OCI-LY7 (cell line): ENCODE measurements at places on chromosomes 6 and 20.

DNA sequence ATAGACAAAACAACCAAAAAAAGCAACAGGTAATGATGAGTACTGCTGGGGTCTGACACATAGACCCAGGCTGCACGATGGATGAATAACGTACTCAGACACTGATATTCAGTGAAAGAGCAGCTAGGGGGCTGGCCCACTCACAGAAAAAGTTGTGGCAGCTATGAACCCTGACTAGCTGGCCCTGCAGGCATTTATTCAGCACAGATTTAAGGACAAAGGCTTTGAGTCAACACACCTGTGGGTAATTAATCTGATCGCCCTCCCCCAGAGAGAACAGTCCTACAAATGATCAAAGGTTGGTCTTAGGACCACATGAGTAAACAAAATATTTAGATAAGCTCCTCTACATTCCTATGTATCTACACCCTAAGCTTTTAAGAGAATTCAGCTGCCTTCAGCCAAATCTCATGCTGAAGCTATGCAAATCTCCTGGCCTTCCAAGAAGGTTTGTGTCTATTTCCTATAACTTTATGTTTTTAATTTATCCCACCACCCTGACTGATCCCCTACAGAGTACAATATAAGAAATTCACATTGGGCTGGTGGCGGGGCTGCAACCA lies 81.7 kb upstream of the NXT1 start:
- peak; percentile 5 for DNase-seq

- DNase-seq: no peak
These were observed 28.7 kb downstream of the PTPRK start for GRCh38 chr6:128491610-128492206.

DNA sequence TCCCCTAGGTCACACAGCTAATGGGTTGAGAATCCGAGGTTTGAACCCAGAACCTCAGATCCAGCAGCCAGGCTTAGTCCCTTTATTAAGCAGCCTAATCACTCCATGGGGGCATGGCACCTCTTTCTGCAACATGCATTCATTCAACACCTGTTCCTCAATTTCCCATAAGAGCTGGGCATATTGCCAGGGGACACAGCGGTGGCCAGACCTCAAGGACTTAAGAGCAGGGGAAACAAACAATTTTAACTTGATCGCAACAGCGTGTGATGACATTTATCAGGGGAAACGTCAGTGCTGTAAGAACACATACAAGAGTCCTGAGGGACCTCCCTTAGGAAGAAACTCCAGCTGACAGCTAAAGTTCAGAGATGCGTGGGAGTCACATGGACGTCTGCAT lies 267.4 kb upstream of the CDH4 start:
- no peak for DNase-seq

DNA sequence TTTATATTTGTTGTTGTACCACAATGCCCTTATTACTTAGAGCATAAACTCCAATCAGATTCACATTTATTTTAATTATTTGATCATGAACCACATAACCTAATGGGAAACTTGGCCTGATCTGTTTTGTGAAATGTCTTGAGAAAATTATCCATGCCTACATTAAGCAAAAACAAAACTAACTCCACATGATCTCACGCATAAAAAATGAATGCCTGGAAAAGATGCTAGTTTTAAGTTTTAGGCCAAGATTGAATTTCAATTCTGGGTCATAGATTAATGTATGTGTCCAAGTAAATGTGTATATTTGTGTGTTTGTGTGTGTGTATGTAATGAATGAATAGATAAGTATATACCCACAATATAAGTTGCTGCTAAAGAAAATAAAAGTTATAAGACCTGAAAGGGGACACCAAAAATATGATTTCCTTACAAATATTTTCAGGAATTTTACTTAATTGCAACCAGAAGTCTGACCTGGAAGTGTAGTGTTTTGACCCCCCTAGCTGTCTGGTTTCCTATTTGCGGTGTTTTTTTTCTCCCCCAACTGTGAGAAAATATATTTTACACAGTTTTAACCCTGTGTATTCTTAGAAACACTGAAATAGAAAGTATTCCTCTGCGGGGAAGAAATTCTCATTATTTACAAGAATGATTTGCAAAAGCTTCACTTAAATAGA lies 97.2 kb downstream of the JAG1 start:
- DNase-seq: no peak

GRCh38 chr6:49978332-49979226 lies 9.2 kb upstream of the DEFB113 start:
- DNase-seq: no peak

DNA sequence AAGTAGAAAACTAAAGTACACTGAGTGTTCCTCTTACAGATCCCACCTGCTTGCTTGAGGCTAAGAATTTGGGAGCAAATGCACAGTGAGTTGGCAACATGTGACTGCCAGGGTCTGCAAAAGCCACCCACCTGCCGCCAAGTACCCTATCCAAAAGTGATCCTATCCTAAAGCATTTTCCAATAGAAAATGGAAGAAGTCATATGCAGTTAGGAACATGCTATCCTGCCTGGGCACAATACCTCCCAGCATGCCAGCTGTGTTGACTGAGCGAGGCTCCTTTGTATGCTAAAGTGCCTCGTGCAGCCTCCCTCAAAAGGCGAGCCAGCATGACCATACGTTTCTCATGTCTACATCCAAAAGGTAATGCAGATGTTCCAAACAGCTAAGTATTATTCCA lies 52.7 kb downstream of the TRAF3IP2 start:
- DNase-seq: no peak

- no peak for DNase-seq
These were observed 93.0 kb downstream of the BCAS1 start for GRCh38 chr20:53977391-53977790.

GRCh38 chr6:45743028-45743615 lies 272.5 kb downstream of the CLIC5 start:
- no peak for DNase-seq

- DNase-seq: no peak
These were observed 354.2 kb downstream of the GRIK2 start for GRCh38 chr6:101747716-101748115.

GRCh38 chr6:46983007-46983411 lies 59.1 kb downstream of the ADGRF1 start:
- no peak for DNase-seq

DNA sequence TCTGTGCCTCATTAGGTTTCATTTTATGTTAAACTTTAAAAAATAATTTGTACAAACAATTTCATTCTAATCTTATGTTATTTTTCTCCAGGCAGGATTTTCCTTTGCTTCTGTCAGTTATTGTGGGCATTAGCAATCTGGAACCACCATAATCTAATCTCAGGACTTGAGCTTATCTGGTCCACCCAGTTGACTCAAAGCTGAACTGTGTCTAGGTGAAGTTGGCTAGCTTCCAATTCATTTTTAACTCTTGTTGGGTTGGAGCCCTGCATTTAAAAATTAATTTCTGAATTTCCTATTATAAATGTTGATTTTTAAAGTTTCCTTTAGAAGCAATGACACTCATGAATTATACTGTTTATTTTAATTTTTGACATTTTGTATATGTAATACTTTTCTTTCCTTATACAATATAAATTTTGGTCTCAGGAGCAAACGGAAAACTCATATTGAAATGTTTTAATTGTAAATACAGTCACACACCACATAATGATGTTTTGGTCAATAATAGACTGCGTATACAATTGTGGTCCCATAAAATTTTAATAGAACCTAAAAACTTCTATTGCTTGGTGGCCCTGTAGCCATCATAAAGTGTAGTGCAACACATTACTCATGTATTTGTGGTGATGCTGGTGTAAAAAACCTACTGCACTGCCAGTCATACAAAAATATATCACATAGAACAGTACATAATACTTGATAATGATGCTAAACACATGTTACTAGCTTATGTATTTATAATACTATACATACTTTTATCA lies 121.3 kb downstream of the CLVS2 start:
- no peak for DNase-seq

- DNase-seq: no peak
These were observed 43.7 kb upstream of the DST start for GRCh38 chr6:56686429-56686828.

- DNase-seq: no peak
These were observed 22.6 kb downstream of the SNX5 start for GRCh38 chr20:17946040-17946439.

DNA sequence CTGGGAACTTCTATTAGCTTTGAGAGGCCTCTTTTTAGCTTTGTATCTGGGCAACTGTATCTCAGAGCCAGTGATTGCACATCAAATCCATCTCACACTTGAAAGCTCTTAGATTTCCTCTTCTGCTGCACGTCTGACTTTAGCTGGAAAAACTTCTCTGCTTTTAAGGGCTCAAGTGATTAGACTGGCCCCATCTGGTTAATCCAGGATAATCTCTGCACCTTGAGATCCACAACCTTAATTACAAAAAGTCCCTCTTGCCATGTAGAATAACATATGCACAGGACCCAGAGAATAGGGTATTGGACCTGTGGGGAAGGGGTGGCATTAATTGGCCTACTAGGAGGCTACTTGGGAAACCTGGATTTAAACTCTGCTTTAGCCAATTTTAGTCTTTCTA lies 24.2 kb downstream of the KLHL31 start:
- DNase-seq: no peak

GRCh38 chr6:15906420-15907016 lies 222.4 kb upstream of the MYLIP start:
- no peak for DNase-seq

GRCh38 chr20:50513169-50514034 lies 3.2 kb downstream of the PTPN1 start:
- DNase-seq: no peak

DNA sequence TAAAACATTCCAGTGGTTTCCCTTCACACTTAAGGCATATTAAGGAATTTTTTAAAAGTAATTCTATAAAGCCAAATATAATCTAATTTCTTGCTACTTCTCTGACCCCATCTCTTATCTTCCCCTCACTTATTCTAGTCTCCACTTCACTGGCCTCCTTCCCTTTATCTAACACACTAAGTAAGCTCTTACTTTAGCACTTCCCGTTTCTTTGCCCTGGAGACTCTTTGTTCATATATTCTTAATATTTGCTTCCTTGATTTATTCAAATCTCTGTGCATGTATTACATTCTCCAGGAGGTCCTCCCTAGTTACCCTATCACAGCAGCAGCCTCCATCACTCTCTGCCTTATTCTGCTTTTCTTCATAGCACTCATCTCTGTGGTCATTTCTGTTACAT lies 20.3 kb downstream of the GTPBP2 start:
- DNase-seq: no peak

DNA sequence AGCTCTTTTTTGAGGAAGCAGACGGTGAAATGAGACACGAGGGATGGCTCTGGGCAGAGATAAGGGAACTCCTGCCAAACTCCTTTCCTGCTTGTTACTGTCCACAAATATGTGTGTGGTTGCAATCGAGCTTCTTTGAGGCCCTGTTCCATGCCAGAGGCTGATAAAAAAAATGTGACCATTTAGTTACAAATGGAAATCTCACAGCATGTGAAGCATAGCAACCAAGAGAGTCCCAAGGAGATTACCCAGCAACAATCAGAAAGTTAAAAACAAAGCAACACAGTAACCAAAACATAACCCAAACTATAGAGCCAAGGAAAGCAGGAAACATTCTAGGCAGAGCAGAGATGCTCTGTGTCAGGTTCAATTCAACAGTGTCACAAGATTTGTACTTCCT lies 35.4 kb upstream of the HMGN3 start:
- DNase-seq: no peak

GRCh38 chr6:148868901-148869300 lies 122.1 kb downstream of the UST start:
- DNase-seq: no peak

GRCh38 chr20:2149507-2149906 lies 47.9 kb downstream of the STK35 start:
- no peak for DNase-seq

- DNase-seq: no peak
These were observed 16.1 kb upstream of the RIPOR2 start for GRCh38 chr6:24951811-24952299.

DNA sequence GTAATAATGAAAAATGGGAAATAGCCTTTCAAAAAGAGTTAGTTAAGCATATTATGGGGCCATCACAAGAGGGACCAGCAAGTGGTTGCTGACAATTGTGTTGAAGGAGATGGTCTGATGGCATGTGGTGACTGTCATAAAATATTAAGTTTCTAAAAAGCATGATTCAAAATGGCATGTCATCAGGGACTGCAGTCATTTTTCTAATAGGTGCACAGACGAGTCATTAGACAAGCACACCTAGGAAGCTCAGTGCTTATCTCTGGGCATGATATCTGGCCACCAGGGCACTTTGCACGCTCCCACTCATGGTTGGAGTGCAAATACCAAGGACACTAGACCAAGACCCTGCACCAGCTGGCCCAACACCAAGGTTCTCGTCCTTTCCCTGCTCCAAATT lies 226.5 kb downstream of the ANKRD60 start:
- DNase-seq: no peak

- DNase-seq: no peak
These were observed 108.7 kb upstream of the CNKSR3 start for GRCh38 chr6:154619146-154619545.

- no peak for DNase-seq
These were observed 144.8 kb downstream of the ADGRG6 start for GRCh38 chr6:142446576-142446975.

DNA sequence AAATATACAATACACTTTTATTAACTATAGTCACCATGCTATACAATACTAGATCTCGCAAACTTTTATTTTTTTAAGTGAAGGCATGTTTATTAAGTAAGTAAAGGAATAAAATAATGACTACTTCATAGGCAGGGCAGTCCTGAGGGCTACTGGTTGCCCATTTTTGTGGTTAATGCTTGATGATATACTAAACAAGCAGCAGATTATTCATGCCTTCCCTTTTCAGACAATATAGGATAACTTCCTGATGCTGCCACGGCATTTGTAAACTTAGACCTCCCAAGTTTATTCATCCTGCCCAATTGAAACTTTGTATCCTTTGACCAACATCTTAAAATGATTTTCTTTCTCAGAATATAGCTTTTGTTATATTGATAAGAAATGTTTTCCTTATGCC lies 24.7 kb upstream of the HIVEP1 start:
- no peak for DNase-seq

- no peak for DNase-seq
These were observed 455.6 kb downstream of the PRKN start for GRCh38 chr6:162271922-162272321.

GRCh38 chr6:140276133-140276532 lies 901.7 kb upstream of the CITED2 start:
- no peak for DNase-seq

- DNase-seq: no peak
These were observed 50.3 kb downstream of the WDR27 start for GRCh38 chr6:169651498-169651897.
